GM23338 (cell line): ENCODE measurements at places on chromosomes 1 and 21.
A peak's percentile ranks its signal among the peaks of the same experiment; 100 is the strongest.

DNA sequence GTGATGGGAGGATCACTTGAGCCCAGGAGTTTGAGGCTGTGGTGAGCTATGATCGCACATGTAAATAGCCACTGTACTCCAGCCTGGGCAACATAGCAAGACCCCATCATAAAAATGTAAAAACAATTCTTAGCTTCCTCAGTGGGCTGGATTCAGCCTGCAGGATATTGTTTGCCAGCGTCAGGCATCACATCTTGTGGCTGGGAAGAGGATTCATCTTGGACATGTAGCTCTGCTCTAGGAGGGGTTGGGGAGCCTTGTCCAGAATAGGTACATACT is 19.3 kb upstream of the ST3GAL3 start:
- no peak for DNase-seq

DNA sequence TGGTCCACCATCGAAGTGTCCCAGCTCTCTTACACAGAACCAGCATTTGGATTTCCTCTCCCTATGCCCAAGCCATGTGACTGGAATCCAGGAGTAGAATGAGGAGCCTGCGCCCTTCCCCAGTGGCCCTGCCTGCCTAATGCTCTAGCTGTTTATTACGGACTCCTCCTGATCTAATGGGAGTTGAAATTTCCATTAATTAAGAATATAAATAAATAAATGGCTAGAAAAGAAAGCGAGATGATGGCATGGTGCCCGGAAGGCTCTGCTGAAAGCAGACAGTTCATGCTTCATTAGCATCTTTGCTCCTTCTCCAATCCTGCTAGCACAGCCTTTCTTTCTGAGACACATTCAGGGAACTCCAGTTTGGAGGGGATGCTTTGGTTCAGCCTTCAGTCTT is 216.2 kb downstream of the SEC16B start:
- DNase-seq, result no peak

DNA sequence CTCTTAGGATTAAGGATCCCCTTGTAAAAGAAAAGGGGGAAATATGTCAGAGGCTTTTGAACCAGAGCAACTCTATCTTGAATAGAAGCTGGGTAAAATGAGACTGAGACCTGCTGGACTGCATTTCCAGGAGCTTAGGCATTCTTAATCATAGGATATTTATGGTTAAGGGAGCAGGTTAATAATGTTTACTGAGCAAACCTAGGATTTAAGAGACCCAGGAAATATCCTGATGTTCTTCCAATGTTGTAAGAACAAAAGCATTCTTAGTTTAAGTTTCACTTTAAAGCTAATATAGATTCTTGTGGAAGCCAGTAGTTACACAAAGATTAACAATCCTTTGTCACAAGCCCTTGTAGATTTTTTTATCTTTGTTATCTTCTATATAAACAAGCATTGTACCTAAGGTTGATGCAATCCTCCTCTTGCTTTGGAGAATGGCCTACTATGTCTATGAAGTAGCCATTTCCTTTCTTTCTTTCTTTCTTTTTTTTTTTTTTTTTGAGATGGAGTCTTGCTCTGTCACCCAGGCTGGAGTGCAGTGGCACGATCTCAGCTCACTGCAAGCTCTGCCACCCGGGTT is 570.2 kb upstream of the BEND5 start:
- no peak for DNase-seq

DNA sequence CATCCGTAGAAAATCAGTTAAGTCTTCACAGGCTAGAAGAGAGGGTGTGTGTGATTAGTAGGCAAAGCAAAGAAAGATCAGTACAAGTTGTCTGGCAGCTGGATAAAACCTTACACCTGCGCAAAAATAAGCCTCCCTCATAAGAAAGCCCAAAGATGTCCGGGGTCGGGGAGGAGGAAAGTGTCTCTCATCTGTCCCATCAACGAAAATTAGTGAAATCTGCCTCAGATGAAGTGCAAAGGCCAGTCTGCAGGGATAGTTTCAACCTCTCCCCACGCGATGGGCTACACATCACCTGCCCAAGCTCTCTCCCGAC is 333.9 kb downstream of the SRGAP2C start:
- DNase-seq, result no peak

- DNase-seq, result no peak
Measured at GRCh38 chr1:189866606-189867005, 611.1 kb downstream of the BRINP3 start.

DNA sequence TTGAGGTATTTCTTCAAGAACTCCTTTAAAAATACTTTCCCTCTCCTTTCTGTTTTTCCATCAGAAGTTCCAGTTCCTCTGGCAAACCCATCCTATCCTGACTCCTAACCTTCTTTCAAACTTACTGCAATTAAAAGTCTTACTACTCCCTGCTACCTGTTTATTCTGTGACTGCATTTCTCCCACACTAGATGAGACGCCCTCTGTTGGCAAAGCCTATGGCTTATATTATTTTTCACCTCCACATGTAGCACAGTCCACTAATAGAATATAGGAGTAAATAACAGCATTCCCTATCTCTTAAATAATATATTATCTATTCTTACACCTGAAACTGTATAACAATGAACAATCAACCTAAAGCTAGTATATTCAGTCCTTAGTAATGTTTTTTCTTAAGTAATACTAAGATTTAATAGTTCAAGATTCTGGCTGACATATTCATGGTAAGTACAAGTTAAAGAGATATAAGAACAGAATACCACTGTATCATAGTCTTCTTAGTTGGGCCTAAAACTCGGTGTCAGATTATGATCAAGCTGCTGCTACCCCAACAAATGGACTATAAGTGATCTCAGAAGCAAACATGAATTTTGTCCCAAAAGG is 54.8 kb downstream of the RAB3GAP2 start:
- DNase-seq, result peak; percentile 66

GRCh38 chr1:67748630-67749029 is 63.6 kb downstream of the GADD45A start:
- DNase-seq, result no peak

DNA sequence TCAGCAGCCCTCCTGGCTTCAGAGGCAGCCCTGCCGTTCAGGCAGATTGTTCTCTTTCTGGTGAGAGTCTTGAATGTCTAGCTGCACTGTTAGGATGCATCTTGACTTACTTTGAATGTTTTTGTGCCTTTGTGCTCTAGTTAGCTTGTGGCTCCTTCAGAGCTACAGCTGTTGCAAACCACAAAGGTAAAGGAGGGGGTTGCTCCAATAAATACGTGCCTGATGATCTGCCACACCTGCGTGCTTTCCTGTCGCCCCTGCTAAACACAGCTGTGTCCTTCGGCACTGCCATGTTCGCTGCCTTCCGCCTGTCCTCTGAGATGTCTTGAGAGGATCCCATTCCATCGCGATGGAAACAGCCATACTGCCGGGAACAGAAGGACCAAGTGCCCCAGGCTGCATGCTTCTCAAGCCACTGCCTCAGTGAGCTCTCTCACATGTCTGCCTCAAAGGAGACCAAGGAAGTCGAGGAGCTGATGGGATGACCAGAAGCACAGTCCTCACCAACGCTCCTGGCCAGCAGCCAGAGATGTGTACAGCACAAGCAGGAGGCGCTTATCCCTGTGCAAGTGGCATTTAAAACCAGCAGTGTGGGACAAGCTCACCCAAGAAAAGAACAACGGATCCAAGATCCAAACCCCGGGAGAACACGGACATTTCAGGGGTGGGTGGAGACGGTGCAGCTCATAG is 12.0 kb upstream of the SMIM12 start:
- no peak for DNase-seq

DNA sequence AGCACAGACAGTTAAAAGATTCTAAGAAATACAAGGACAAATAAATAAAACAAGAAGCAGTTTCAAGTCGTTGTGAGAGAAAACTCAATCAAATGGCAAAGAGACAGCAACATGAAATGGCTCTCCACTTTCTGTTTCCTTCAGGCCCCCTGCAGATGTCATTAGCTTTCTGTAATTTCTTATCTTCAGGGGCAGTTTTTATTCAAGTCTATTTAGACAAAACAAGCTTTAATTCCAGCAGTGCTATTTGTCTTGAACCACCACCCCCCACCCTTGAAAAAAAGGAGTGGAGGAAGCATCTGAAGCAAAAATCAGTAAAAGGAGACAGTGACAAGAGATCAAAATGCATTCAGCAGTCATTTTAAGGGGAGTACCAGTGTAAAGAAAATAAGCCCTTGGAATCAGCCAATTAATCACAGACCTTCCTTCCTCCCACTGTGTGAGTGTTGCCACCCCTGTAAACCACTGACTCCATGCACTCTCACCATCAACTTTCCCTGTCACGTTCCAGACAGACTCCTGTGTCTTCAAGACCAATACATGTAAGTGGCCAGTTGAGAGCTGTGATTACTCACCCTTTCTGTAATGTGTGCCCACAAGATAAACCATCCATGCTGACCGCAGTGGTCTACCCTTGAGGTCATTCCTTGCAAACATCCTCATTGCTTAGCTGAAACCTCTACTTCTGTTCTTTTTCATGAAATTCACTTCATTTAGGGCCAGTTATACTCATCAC is 136.1 kb upstream of the HOOK1 start:
- DNase-seq, result no peak

- no peak for DNase-seq
Measured at GRCh38 chr1:244751271-244751895, 84.1 kb upstream of the COX20 start.

DNA sequence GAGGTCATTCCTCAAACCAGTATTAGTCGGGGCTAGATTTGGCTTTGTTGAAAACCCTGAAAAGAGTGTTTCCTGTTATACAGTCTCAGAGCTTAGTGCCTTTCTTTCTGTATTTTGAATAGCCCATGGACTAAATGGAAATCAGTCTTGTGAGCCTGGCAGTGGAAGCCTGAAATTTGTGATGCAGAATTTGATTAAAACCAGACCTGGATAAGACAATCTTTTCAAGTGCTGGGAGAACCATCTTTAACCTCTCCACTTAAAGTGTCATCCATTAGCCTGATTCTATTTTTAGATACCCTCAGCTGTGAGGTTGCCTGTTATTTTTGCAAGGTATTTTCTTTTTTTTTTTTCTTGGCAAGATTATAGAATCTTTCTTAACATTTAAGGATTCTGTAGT is 19.5 kb downstream of the ACTN2 start:
- DNase-seq, result no peak

DNA sequence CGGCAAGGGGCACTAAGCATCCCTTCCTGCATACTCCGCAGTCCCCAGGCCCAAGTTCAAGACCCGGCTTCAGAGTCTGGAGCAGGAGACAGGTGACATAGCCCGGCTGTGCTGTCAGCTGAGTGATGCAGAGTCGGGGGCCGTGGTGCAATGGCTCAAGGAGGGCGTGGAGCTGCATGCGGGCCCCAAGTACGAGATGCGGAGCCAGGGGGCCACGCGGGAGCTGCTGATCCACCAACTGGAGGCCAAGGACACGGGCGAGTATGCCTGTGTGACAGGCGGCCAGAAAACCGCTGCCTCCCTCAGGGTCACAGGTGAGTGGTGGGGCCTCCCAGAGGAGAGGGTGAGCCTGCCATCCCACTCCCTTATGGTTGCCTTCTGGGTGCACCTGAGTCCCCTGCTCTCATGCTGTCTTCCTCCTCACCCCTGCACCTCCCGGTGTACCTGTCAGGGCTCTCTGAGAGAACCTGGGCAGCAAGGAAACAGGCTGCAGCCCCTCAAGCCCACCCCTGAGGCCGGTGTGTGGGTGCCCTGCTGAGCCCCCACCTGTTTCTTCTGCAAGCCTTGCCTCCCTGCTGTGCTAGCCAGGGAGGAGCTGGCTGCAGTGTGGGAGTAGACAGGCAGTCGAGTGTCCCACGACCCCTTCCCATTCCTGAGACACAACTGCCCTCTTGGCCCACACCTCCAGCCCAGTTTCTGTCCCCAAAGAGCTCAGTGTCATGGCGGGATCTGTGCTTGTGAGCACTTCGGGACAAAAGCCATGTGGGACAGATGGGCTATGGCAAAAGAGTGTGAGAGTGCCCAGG is 99.2 kb downstream of the TRIM11 start:
- no peak for DNase-seq

DNA sequence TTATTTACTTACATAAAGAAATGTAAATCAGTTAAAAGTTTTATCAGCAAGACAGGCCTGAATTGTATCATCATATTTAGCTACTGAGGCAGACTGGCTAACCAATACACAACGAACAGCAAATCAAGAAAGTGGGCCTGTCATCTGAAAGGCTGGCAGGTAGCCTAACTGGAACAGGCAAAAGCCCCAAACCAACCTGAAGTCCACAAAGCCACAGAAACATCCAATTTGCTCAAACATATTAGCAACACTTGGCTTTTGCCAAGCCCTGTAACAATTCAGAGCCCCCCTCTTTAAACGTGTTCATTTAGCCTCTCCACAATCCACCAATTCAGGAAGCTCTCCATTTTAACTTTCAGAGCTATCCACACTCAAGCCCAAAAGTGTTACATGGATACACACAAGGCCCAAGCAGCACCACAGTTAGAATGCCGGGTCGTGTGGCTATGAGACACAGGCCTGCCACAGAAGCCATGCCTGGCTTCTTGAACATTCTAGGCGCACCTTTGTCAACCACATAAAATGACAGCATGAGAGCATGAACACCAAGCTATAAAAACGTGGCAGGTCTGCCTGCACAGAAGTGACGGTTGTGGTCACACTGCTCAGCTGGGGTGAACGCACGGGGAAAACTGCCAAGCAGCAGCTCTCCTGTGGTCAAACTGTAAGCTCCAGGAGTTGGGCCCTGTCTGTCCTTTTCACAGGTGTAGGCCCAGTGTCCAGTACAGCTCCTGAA is 49.3 kb downstream of the CD34 start:
- DNase-seq, result no peak

DNA sequence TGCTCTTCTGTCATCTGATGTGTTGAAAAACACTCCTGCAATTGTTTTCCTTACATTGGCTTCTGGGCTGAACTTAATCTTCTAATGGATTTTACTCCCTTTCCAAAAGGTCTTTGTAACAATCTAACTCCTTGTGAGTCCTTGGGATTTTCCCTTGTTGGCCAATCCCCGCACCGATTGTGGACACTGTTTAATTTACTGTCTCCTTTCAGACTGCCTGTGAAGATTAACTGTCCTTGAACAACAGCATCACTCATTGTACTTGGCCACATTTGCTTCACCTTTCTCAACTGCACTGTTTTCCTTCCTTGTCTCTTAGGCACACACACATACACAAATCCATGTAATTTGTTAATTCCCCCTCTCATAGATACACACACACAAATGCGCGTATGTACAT is 120.4 kb downstream of the SPATA46 start:
- DNase-seq, result no peak

GRCh38 chr1:205510308-205510950 is 6.0 kb downstream of the CDK18 start:
- no peak for DNase-seq

DNA sequence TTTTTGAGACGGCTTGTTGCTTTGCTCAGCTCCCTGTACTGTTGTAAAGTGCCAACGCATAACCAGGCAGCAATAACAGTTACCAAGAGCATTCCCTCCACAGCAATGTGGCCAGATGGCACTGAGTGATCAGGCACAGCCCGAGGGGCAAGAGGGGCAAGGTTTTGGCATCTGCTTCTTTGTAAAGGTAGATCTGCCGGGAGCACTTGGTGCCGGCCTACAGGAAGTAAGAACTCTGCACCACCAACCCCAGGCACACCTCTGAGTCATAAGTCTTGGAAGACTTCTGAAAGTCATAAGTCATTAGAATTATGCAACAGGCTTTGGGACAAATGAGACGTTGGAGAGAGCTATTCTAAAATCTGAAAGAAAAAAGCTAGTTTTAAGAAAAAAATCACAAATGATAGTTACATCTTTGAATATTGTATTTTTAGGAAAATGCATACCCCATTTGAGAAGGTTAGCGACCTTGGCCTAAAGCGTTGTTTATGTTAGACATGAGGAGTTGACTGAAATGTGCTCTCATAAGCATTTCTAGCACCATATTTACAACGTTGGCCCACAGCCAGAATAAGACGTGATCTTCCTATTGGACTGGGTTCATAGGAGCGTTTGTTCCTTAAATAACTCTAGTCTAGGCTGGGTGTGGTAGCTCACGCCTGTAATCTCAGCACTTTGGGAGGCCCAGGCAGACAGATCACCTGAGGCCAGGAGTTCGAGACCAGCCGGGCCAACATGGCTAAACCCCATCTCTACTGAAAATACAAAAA is 37.7 kb upstream of the MAP10 start:
- DNase-seq, result no peak
